ENCODE measurements at places on chromosomes 7 and 10.

DNA sequence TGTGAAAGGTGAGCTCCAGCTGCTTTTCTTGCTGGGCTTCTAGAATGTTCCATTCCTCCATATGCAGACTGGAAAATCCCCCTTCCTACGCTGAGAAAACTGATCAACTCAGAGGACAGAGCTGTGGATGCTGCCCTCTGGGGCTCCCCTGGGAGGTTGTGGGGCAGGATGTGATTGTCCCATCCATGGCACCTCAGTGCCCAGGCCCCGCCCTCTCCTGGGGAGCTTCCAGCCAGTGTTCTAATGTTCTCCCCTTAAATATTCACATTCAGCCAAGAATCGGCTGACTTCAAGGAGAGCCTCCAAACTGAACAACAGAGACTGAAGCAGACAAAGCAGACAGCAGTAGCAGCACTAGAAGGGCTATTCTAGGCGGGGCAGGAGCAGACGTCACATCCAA lies 55.0 kb downstream of the RAMP3 start:
- no peak for DNase-seq

- no peak for DNase-seq
Observed at GRCh38 chr7:19015098-19015497, 102.3 kb downstream of the TWIST1 start.

- no peak for DNase-seq
Observed at GRCh38 chr10:117163954-117164548, 26.0 kb upstream of the VAX1 start.

DNA sequence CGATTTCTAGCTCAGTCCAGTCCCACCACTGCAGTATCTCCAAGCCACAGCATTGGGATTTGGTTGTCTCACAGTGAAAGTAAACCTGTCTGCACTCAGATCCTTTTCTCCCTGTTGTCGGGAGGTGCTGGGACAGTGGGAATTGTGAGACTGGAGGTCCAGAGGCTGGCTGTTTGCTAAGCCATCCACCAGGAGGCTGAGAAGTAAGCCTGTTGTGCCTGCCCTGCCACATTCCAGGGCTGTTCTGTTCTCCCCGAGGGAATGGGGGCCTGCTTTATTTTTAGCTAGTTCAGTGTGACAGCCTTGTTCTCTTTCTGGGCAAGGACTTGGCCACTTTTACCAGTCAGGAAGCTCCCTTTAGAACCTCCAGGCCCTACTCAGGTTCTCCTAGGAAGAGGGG lies 54.9 kb downstream of the HK1 start:
- DNase-seq, result peak; percentile 90

Measured in coronary artery (tissue), 2 donors.